Right hindlimb (tissue), 1 donor: ENCODE measurements at places on chromosomes 6 and 20.

DNA sequence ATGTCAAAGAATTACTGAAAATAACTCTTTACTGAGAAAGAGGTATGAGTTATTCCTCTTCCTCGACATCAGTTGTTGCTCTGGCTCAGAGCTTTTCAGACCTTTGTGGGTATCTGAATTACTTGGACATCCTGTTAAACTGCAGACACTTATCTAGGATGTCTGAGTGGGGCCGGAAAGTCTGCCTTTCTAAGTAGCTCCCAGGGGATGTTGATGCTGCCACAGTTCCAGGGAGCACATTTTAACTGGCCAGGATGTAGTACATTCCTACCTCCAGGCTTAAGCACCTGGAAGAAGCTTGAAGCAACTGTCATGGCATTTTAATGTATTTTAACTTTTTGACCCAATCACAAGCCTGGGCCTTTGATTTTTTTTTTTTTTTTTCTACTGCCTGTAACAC lies 265.8 kb upstream of the PLCB4 start:
- no peak for DNase-seq

GRCh38 chr6:34644716-34645115 lies 51.9 kb downstream of the ILRUN start:
- DNase-seq: no peak

DNA sequence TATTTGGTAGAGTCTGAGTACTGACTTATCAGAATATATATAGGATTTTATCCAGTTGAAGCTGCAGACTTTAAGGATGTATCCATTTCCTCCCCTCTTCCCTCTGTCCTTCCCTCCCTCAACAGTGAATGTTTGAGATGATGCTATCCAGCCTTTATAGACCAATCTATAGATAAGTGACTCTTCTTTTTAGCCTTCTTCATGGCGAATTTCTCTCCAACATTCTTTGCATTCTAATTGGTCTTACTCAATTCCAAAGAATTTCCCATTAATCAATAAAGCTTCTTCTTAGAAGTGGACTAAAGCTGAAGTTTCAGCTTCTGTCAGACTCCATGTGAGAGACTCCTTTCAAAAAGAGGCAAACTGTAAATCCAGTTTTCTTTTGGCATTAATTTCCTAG lies 99.3 kb downstream of the AIG1 start:
- no peak for DNase-seq

- no peak for DNase-seq
These were observed 79.8 kb downstream of the VEGFA start for GRCh38 chr6:43849844-43850243.

DNA sequence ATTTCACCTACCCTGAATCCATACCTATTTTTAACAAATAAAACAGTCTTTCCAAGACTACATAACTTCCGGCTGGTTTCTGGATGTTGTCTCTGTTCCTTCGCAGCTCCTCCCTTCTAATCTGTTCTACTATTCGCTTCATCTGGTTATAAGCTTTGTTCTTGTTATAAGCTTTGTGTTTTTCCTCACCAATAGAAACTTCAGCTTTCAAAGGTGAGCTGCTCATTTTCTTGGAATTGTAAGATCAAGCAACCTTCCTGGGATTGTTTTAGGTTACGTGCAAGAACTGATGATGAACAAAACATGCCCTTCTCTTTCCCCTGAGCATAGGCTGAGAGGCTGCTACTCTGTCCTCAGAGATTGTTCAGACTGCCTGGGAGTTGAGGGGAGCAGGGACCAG lies 2.1 kb downstream of the GFOD1 start:
- no peak for DNase-seq

GRCh38 chr6:42973926-42974325 lies 5.1 kb downstream of the PEX6 start:
- DNase-seq: no peak

- DNase-seq: no peak
These were observed 14.5 kb downstream of the CSNK2A1 start for GRCh38 chr20:528923-529604.

GRCh38 chr20:9663423-9663822 lies 149.0 kb downstream of the LAMP5 start:
- no peak for DNase-seq

GRCh38 chr20:34586488-34587163 lies 28.1 kb downstream of the MAP1LC3A start:
- no peak for DNase-seq

- no peak for DNase-seq
These were observed 1422.8 kb upstream of the EYS start for GRCh38 chr6:67129780-67130179.

GRCh38 chr6:35385457-35386202 lies 43.3 kb downstream of the PPARD start:
- DNase-seq: peak; percentile 80

- DNase-seq: peak; percentile 48
These were observed 56.5 kb upstream of the TENT5A start for GRCh38 chr6:81808851-81809570.

DNA sequence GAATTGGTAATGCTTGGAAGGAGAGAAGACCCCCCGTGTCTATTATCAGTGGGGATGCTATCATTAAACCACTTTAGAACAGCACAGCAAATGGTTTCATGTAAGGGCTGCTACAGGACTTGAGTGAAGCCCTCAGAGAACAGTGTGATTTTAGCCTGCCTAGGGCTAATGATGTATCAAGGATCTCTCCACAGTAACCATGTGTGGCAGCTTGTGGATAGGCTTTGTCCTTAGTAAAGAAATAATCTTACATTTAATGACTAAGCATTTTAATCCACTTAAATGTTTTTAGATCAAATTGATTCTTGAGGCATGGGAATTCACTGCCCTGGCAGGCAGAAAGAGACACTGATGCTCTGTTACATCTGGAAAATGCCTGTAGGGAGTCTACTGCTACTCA lies 495.1 kb downstream of the NKAIN2 start:
- no peak for DNase-seq

- no peak for DNase-seq
These were observed 243.9 kb upstream of the RUNX2 start for GRCh38 chr6:45084257-45084656.
